Spleen (tissue), 13 donors: ENCODE measurements at places on chromosomes 7 and 10. TPM values are rescaled to one million over a fixed set of nuclear protein-coding genes. Genes with fewer than 3 reads are reported as not detected.

Gene TMEM140
- polyA plus RNA-seq: 16.6 TPM

Gene TAS2R39
- not detected for polyA plus RNA-seq

Gene PARD3
- polyA plus RNA-seq: 2.8 TPM

Gene FOXP2
- 1.4 TPM for polyA plus RNA-seq

Gene CPEB3
- polyA plus RNA-seq: 1.3 TPM

Gene MEOX2
- 0.50 TPM for polyA plus RNA-seq

Gene SLC16A12
- 0.12 TPM for polyA plus RNA-seq

Gene LMOD2
- not detected for polyA plus RNA-seq

Gene SH2B2
- 31.2 TPM for polyA plus RNA-seq

Gene CTAGE6
- not detected for polyA plus RNA-seq

Gene CPA2
- 0.21 TPM for polyA plus RNA-seq

Gene CPVL
- polyA plus RNA-seq: 33.6 TPM

Gene ASB10
- not detected for polyA plus RNA-seq

Gene RADIL
- polyA plus RNA-seq: 0.24 TPM

Gene SEMA3E
- polyA plus RNA-seq: not detected

Gene SPDYE8
- polyA plus RNA-seq: not detected

Gene SCIN
- 0.15 TPM for polyA plus RNA-seq

Gene MRPS17
- polyA plus RNA-seq: 14.1 TPM

Gene FAM180A
- polyA plus RNA-seq: not detected

Gene OGA
- 87.0 TPM for polyA plus RNA-seq

Gene ITGA8
- 4.9 TPM for polyA plus RNA-seq

Gene GPNMB
- 64.8 TPM for polyA plus RNA-seq

Gene TMEM225B
- polyA plus RNA-seq: 0.91 TPM

Gene ATP6V0A4
- not detected for polyA plus RNA-seq

Gene FERD3L
- polyA plus RNA-seq: not detected

Gene ARHGEF5
- 1.2 TPM for polyA plus RNA-seq

Gene ABCC2
- 1.3 TPM for polyA plus RNA-seq

Gene PRTFDC1
- 2.3 TPM for polyA plus RNA-seq

Gene EPHB6
- polyA plus RNA-seq: 28.8 TPM

Gene SFTPA1
- polyA plus RNA-seq: 1.4 TPM

Gene FGF8
- polyA plus RNA-seq: 0.11 TPM

Gene MTPN
- polyA plus RNA-seq: 90.4 TPM

Gene BMI1
- 38.7 TPM for polyA plus RNA-seq

Gene ARHGAP12
- polyA plus RNA-seq: 38.5 TPM

Gene DCLRE1C
- polyA plus RNA-seq: 6.8 TPM

Gene IDI2
- 0.09 TPM for polyA plus RNA-seq

Gene SLC13A1
- not detected for polyA plus RNA-seq

Gene HMX3
- not detected for polyA plus RNA-seq

Gene PIP
- not detected for polyA plus RNA-seq

Gene PVRIG
- polyA plus RNA-seq: 41.2 TPM

Gene ADK
- 11.1 TPM for polyA plus RNA-seq

Gene OIT3
- polyA plus RNA-seq: 4.6 TPM

Gene HK1
- polyA plus RNA-seq: 32.5 TPM

Gene ASAH2B
- polyA plus RNA-seq: 0.77 TPM

Gene C10orf95
- 0.33 TPM for polyA plus RNA-seq

Gene COL28A1
- polyA plus RNA-seq: 0.08 TPM

Gene RGR
- polyA plus RNA-seq: not detected

Gene LHFPL3
- 0.19 TPM for polyA plus RNA-seq

Gene SKIDA1
- 0.14 TPM for polyA plus RNA-seq

Gene CALY
- polyA plus RNA-seq: 0.10 TPM

Gene FANK1
- polyA plus RNA-seq: 0.35 TPM

Gene SEMA3A
- polyA plus RNA-seq: 1.2 TPM

Gene NRAP
- 0.03 TPM for polyA plus RNA-seq

Gene SUGCT
- 1.7 TPM for polyA plus RNA-seq

Gene ZCWPW1
- 24.3 TPM for polyA plus RNA-seq

Gene DRGX
- polyA plus RNA-seq: not detected

Gene ZNF503
- 3.4 TPM for polyA plus RNA-seq
